GM04503 (cell line): ENCODE measurements at places on chromosomes 1 and 21.

DNA sequence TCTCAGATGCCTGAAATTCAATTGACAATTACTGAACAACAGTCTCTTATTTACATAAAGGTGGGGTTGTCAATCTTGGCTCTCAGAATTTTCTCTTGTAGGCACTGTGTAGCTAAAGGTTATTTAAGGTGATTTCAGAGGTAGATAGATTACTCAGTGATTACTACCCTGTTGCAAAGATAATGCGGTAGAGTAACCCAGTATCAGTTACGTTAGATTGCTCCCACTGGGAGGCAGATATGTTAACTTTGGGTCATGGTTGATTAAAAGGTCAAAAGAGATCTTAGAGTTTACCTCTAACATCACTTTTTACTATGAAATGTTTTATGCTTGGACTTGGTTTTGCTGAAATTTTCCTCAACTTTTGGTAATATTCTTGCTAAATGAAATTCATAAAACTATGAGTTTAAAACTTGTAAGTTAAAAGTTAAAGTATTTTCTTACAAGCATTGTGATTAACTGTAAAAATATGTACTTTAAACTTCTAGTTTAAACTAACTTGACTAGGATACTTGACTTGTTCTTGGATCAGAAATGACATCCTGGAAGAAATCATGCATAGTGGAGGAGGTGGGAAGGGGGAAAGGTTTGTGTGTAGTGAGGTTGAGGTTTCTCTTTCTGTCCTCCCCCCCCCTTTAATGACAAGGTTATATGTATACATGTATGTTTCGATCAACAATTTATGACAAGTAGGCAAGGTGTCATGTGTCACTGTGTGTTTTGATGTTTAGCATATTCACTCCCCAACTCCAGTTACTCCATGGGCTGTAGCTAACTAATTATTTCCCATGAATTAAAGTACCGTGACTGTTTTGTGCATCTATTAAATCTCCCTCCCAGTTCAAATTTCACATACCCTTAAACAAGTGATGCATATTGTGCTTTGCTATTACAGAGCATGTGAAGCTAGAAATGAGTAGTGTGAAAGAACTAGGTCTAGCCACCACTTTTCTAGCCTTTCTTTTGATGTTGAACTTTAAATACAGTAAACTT is 2.9 kb downstream of the LAMC1 start:
- DNase-seq, result no peak

DNA sequence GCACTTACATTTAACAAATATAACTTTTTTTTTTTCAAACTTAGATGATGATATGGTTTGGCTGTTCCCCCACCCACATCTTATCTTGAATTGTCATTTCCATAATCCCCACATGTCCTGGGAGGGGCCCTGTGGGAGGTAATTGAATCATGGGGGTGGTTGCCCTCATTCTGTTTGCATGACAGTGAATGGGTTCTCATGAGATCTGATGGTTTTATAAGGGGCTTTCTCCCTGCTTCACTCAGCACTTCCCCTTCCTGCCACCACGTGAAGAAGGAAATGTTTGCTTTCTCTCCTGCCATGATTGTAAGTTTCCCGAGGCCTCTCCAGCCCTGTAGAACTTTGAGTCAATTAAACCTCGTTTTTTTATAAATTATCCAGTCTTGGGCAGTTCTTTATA is 432.6 kb downstream of the AMY1C start:
- DNase-seq, result no peak

- DNase-seq, result no peak
Observed at GRCh38 chr1:30695439-30695841, 27.9 kb downstream of the MATN1 start.

GRCh38 chr1:8164670-8165069 is 138.6 kb upstream of the ERRFI1 start:
- DNase-seq, result no peak

DNA sequence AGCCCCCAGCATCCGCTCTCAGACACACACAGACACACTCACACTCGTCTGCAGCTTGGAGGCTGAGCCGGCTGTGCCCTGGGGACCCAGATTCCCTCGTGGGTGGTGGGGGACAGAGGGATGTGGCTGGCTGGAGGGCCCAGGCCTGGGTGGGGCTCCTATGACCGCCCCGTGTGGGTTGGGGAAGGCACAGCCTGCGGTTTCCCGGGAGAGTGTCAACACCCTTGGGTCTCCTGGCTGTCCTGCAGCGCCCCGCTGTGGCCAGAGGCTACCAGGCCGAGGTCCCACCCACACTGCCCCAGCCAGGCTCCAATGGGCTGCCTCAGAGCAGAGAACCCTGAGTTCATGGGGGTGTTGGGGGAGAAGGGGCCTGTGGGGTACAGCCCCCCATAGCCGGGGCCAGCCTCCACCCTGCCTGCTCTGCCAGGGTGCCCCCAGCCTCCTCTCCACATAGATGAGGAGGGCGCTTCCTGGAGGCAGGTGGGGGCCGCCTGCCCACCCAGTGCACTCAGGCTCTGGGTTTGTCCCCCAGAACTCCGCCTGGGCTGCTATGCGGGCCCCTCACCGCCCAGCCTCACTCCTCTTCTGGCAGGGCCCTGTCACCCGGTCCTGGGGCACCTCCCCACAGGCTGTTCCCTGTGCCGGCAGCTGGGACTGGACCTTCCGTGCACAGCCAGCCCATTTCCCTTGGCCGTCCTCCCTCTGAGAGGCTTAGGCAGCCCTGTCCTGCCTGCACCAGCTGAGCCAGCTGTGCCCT is at the start of gene TTC34:
TSS of gene TTC34 (minus strand) at position 159 of the 757 bp plus-strand sequence. CDS start 866 bp downstream, outside the sequence.
- DNase-seq, result no peak

DNA sequence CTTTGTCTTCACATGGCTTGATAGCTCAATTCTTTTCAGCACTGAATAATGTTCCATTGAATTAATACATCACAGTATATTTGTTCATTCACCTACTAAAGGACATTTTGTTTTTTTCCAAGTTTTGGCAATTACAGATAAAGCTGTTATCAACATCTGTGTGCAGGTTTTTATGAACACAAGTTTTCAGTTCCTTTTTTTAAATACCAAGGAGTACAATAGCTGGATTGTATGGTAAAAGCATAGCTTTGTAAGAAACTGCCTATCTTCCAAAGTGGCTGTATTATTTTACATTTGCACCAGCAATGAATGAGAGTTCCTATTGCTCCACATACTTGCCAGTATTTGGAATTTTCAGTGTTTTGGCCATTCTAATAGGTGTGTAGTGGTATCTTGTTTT is 4.8 kb upstream of the MCOLN2 start:
- no peak for DNase-seq

GRCh38 chr1:165395478-165395877 is 39.0 kb upstream of the LMX1A start:
- no peak for DNase-seq

GRCh38 chr1:198483006-198483405 is 57.5 kb downstream of the ATP6V1G3 start:
- no peak for DNase-seq

GRCh38 chr1:230284891-230285290 is 141.2 kb downstream of the PGBD5 start:
- DNase-seq, result no peak

GRCh38 chr1:38127428-38127827 is 80.8 kb upstream of the POU3F1 start:
- peak; percentile 27 for DNase-seq

DNA sequence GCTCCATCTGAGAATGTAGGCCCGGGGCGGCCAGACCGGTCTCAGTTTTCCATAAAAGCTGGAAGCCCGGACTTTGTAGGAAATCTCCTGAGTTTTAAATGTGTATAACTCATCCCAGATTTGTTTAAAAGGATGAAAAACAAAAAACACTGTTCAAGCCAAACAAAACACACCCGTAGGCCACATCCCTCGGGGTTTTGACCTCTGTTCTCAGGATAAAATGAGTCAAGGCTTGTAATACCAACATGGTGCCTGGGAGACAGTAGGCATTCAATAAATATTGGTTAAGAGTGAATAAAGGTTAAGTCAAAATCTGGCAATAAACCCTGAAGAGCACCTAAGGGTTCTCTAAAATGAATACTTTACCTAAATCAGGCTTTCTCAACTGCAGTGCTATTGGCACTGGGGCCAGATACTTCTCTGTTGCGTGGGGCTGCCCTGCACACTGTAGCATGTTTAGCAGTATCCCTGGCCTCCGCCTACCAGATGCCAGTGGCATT is 55.0 kb downstream of the KAZN start:
- no peak for DNase-seq

DNA sequence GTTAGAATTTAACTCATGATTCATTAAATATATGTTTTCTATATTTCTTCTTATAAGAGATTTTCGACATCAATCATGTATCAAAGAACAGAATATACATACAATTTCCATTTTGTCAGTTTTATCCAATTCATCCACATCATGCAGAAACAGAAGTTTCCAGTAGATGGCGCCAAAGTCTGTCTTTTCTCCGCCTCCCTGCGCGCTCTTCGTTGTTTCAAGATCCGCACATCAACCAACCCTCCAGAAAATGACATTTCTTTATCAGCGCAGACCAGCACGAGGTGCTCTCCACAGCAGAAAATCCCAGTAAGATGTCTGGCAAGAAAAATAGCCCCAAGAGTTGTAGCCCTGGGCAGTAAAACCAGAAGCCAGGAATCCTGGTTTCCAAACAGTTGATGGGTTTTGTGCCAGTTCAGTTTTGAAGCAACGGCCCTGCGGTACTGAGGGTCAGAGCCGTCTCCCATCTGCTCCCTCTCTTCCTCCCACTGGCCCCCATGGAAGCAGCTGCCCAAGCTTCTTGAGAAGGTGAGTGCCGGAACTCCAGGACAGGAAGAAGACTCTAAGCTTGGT is 38.6 kb upstream of the GPR137B start:
- no peak for DNase-seq

- DNase-seq, result no peak
Observed at GRCh38 chr1:234604495-234605398, 5.2 kb downstream of the IRF2BP2 start.

DNA sequence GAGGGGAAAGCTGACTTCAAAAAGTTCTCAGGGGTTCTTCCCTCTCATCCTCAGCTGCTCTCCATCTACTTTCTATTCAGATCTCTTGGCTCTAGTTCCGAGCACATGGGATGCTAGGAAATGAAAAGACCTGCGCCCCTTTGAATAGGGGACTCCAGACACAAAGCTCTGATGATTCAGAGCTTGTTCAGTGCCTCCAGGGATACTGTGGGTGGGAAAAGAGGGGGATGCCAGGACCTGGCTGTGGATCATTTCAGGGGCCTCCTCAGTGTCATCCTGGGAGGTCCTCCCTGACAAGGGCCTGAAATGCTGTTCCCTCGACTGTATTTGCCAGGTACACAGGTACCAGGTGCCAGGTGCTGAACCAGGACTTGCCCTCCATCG is 943 bp upstream of the KIAA0040 start:
- DNase-seq, result no peak

DNA sequence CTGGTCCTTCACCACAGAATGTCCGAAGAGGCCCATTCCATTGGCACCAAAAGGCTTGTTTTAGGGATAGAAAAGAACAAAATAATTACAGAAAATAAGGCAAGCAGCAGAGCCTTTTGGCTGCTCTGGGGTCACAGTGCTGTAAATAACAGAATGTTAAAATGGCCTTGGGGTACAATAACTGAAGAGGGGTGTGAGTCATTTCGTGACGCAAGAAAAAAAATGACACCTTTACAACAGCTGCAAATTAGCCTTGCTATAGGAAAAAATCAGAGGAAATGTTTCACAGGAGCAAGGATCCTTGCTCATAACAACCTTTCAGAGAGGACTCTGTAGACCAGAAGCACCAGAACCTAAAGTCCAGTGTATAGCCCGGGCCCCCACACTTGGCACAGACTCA is 483.4 kb downstream of the OMA1 start:
- no peak for DNase-seq

GRCh38 chr1:78830321-78830720 is 176.2 kb downstream of the ADGRL4 start:
- DNase-seq, result no peak

- peak; percentile 5 for DNase-seq
Observed at GRCh38 chr1:19113697-19114092, 96.4 kb downstream of the UBR4 start.

DNA sequence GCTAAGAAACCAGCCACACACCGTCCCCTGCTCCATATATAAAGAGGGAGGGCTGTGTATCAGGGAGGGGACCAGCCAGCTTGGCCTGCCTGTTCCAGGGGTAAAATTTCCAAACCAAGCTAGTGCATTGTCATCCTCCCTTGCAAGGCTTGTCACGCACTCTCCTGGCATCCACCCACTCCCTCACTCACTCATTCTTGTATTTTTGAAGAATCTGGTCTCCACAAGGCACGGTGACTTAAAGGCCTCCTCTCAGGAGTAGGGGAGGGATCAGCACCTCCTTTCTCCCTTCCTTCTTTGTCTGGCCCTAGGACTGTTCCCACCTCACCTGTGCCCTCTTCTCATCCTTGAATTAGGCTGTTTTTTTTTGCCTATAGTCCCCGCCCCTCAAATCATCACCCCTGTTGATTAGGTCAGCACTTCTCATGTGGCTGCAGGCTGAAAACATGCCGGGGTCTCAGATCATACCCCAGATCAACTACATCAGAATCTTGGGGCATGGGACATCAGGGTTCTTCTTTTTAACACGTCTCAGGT is 5.0 kb downstream of the ABCA4 start:
- DNase-seq, result no peak

DNA sequence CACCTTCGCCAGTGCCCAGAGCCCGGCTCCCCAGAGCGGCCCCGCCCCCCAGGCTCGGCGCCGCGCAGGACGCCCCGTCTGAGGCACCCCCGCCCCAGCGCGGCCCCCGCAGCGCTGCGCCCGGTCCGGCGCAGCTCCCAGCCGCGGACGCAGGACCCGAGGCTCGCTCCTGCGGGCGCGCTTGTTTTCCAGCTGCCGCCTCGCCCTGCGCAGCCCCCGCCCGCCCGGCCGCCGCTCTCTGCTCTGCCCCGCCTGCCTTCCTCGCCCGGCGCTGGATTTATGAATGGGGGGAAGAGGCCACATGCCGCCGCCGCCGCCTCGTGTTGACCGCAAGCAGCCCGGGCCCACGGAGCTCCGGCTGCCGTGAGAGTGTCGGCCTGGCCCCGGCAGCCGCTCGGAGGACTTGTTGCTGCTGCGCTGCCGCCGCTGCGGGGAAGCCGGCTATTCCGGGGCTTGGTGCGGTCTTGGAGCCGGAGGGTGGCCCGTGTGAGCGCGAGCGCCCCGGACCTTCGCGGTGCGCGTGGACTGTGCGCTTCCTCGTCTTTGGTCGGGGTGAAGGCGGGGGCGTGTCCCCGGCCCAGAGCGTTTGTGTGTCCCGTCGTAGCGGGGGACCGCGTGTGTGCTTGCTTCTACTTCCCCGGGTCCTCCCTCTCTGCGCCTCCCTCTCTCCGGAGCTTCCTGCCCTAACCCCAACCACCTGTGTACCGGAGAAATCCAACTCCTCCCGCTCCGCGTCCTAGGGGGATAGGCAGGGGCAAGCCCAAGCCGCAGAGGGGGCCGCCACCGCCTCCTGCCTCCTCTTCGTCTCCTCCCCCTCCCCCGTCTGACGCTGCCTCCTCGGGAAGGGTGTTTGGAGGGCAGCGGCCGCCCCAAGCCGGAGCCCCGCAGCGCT is 736 bp downstream of the KCNC4 start:
- DNase-seq, result no peak

- no peak for DNase-seq
Observed at GRCh38 chr1:182484531-182485257, 34.7 kb downstream of the RGSL1 start.

- DNase-seq, result no peak
Observed at GRCh38 chr1:234941321-234942011, 187.2 kb downstream of the TOMM20 start.
